ENCODE measurements at places on chromosomes 4 and X. TPM values are rescaled to one million over a fixed set of nuclear protein-coding genes. Genes with fewer than 3 reads are reported as not detected.

DNA sequence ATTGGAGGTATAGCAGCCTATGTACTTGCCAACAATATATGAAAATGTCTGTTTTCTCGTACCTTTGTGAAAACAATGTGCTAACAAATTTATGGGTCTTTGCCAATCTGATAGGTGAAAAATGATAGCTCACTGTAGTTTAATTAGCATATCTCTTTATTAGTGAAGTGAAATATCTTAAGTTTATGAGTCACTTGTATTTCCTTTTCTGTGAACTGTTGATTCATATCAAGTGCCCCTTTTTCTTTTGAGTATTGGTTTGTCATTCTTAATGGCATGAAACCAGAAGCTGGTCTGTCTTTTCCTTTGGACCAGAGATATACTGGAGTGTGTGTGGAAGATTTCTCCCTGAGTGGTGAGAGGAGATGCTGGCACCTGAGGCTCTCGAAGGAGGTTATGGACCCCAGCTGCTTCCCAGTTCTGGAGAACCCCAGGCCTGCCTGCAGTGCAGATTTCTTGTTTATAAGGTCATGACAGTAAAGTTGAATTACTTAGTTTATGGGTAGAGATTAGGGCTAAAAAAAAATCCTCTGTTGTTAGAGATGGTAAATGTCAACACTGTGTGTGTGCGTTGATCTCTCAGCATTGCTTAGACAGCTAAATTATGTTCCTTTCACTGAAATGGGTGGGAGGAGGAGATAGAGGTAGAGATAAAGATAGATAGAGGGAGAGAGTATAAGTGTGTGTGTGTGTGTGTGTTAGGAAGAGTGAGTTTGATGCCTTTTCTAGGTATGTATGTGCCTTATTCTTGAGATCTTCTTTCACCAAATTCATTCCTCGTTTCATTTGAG, 89.9 kb downstream of the REPS2 start:
- DNase-seq, result no peak

- DNase-seq, result no peak
Measured at GRCh38 chr4:111698361-111698760, 446.9 kb upstream of the FAM241A start.

GRCh38 chrX:54447461-54447860, 7.3 kb downstream of the TSR2 start:
- no peak for DNase-seq

DNA sequence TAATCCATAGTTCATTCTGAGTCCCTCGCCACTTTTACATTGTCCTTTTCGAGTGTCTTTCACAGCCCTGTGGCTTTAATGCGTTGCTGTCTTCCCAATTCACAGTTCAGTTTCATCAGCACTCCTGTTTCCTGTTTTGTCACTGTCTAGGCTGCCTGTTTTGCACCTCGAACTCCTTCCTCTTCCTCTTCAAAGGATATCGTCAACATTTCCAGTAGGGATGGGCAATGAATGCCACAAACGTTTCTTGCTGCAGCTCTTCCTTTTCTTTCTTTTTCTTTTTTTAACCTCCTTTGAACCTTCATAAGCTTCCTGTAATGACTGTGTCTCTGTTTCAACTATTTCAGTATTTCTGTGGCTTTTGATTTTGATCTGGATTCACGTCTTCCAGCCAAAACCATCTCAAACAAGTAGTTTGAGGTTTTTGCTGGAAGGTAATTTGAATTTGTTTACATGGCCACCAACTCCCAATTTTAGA, 105.4 kb downstream of the ANXA3 start:
- DNase-seq, result no peak

DNA sequence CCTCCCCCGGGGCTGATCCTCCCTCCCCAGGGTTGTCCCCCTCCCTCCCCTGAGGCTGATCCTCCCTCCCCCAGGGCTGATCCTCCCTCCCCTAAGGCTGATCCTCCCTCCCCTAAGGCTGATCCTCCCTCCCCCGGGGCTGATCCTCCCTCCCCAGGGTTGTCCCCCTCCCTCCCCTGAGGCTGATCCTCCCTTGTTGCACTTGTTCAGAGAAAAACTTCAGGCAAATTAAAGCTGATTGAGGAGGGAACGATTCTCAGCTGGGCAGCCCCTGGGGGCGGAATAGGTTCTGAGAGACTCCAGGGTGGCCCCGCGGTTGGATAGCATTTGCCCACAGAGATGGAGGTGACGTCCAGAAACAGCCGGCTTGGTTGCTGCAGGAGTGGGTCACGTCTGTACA, 110.7 kb upstream of the ADRA2C start:
- DNase-seq, result no peak

DNA sequence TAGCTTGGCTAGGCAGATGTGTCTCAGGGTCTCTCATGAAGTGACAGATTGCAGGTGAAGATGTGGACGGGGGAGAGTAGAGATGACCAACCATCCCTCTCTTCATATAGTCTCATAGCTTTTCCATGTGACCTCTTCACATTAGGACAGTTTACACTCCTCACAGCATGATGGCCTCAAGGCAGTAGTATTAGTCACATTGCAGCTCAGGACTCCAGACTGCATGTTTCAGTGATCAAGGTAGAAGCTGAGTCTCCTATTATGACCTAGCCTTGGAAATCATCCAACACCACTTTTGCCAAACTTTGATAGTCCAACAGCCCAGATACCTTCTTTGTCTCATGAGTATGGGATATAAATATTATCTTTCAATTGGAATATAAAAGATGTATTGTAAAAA, 147.7 kb downstream of the GASK1B start:
- no peak for DNase-seq

- no peak for DNase-seq
Measured at GRCh38 chr4:187380181-187380581, 615.4 kb upstream of the ZFP42 start.

- no peak for DNase-seq
Measured at GRCh38 chr4:139246166-139246565, 33.9 kb downstream of the MGARP start.

GRCh38 chr4:107213410-107213809, 177.3 kb upstream of the DKK2 start:
- DNase-seq, result no peak

- DNase-seq, result no peak
Measured at GRCh38 chrX:48676893-48677270, 6.7 kb upstream of the WAS start.

GRCh38 chrX:43349363-43349762, 306.7 kb upstream of the MAOA start:
- no peak for DNase-seq

- no peak for DNase-seq
Measured at GRCh38 chrX:113529426-113530013, 688.9 kb upstream of the AMOT start.

- no peak for DNase-seq
Measured at GRCh38 chr4:39456946-39457763, 1.6 kb downstream of the RPL9 start.

DNA sequence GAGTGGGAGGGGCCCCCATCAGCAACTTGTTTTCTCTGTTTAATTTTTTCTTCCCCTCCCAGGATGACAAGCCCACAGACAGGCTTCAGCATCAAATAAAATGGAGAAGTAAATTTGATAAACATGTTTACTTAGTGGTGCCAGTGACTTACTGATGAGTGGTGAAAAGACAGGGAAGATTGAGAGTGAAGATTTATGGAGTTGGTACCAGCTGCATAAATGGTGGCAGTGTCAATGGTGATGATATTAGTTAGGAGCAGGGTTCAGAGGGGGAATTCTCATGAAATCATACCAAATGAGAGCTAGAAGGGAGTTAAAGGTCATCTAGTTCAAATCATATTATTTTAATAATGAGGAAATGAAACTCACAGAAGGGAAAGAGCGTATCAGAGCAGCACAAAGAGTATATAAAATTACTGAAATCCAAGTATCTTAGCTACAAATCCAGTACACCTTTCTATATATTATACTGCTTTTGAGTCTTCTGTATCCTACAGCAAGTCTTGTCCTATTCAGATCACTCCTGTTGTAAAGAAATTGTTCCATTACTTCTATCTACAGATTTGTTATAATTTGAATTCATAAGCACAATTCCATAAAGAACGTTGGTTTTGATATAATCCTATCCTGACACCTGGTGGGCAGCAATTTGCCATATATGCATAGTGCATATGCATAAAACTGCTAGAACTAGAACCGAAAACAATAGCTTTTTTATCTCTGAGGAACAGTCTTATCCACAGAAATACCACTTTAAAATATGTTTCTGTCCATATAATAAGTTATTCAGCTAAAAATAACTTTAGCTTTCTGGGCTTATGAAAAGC, 5.0 kb downstream of the P2RY10 start:
- DNase-seq, result no peak

- DNase-seq, result no peak
Measured at GRCh38 chrX:70669120-70669519, 224.5 kb downstream of the DLG3 start.

GRCh38 chr4:138627096-138627495, 384.9 kb upstream of the SLC7A11 start:
- DNase-seq, result no peak

DNA sequence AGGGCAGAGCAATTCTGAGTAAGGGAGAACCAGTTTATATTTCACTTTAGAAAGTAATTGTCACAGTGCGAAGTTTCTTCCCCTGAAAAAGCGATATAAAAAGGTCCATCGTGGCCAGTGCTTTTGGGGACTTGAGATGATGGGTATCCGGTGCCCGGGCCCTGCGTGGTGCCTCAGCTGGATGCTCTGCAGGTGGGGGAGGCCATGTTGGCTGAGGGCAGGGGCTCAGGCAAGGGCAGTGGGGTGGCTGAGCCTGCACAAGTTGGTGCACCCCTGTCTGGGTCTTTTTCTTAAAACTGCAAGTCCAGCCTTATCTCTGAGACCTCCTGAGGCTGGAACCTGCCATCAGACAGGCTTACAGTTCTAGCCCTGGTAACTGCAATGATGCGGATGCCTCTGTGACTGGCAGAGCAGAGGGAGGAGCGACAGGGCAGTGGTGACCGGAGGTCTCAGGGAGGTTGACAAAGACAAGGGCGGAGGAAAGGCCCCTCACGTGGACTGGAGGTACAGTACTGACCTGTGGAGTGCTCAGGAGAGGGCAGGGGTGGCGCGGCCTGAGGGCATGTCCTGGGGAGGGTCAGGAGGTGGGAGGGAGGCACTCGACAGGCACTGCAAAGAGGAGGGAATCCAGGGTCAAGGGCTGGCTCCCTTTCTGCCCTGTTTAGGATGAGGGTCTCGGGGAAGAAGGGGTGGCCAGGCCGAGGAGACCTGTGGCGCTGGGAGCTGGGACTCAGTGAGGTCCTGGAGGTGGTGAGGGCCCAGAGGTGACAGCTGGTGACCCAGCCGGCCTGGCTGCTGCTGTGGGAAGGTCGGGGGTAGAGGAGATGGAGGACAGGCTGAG, 1.8 kb downstream of the RGS12 start:
- peak; percentile 94 for DNase-seq

DNA sequence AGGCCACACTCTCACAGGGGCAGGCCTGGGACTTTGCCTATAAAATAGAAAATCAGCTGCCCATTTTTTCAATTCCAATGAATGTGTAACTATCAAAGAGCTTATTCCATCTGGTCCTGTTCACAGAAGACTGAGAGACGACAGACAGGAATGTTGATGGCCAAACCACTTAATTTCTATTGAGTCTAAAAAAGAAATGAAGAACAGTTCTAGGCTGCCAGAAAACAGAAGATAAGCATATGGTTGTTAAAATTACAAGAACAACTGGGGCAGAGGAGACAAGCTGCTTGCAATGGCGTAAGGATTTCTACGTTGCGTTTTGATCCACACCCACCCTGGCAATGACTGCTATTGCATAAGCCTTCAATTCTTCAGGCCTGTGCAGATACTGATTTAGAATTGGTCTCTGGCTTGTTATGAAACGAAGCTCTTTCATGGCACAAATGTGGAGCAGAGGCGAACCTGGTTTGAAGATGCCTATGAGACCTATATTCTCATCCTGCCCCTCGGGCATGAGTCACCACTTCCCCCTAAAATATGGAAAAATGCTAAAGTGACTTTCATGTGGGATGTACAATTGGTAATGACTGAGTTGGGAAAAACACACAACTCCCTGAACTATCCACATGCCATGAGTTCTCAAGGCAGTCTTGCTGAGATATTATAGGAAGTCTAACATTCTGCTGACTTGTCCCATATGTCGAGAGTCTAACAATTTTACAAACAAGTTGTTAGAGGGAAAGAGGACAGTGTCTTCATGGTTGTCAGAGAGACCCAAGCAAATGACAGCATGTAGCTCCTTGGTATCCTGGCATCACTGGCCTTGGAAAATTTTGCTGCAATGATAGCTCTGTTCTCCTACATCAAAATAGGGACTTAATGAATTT, 37.9 kb upstream of the SORBS2 start:
- DNase-seq, result no peak

DNA sequence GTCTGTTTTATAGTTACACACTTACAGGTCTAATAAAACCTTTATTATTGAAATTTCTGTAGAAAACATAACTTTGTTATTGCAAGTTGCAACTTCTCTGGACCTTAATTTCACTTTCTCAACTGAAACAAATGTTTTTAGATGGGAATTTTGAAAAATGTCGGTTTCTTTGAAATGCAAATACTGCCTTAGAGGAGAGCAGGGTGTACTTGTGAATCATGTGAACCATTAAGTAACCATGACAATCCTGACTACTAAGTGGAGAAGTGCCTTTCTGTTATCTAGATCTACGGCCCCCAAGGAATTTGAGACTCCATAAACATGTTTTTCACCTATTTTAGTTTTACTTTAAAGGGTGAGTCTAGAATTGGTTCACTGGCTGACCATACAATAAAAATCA, 8.5 kb upstream of the ARMCX2 start:
- DNase-seq, result no peak

DNA sequence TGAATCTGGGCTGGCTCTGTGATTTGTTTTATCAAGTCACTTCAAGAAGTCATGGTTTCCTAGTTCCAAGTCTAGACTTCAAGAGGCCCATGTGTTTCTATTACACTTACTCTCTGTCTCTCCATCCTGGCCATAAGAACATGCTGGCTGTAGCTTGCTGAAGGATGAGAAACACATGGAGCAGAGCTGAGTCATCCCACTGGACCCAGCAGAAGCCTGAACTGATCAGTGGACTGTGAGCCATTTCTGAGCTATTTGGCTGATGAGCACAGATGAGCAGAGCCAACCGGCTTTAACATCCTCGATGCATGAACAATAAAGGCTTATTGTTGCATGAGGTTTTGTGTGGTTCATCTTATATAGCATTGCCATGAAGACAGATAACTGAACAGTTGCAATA, 290.6 kb upstream of the BOD1L1 start:
- no peak for DNase-seq

DNA sequence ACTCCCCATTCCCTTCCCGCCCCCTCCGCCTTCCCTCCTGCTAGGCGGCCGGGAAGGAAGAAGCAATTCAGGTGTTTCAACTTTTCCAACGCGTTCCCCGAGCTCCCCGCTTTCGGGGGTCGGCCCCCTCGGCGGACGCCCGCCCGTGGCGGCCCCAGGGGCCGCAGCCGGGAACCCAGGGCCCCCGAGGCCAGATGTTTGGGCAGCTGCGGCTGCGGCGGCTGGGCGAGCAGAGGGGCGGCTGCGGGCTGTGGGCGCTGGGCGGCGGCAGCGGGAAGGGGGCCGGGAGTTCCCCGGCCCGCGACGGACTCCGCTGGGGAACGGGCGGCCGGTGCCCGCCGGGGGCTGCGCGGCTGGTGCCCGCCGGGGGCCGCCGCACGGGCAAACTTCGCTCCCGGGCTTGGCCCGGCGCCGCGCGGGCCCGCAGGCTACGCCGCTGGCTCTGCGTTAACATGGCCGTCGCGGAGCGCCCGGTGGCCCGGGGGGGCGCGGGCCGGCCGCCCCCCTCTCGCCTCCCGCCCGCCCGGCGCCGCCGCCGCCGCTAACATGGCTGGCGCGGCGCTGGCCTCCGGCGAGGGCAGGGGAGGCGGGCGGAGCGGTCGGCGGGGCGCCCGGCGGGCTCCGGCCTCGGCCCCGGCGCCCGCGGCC, 510 bp downstream of the HMGB3 start:
- DNase-seq, result no peak

AMTN gene
- total RNA-seq, result not detected

VCX gene
- total RNA-seq, result not detected

HAND2 gene
- total RNA-seq, result 26.0 TPM

DRP2 gene
- 1.5 TPM for total RNA-seq

PWWP3B gene
- total RNA-seq, result 2.5 TPM

TMEM128 gene
- 15.2 TPM for total RNA-seq

All from vagina (tissue), 2 donors.